ENCODE measurements at places on chromosomes 13 and 19. TPM values are rescaled to one million over a fixed set of nuclear protein-coding genes. Genes with fewer than 3 reads are reported as not detected.

Gene KL
- not detected for total RNA-seq

Gene TNFSF11
- under 0.01 TPM for total RNA-seq

Gene FOXO1
- total RNA-seq, result 12.2 TPM

Gene CCNE1
- 6.1 TPM for total RNA-seq

Gene GNG8
- not detected for total RNA-seq

Gene BEST2
- total RNA-seq, result not detected

Gene CEACAM6
- 41.6 TPM for total RNA-seq

Gene TNFSF13B
- total RNA-seq, result 0.79 TPM

Gene RBM42
- 33.4 TPM for total RNA-seq

Gene SPACA6
- 1.1 TPM for total RNA-seq

Gene CA11
- 2.4 TPM for total RNA-seq

Gene OR7A5
- total RNA-seq, result not detected

Gene ATP4A
- total RNA-seq, result not detected

Gene MAMSTR
- total RNA-seq, result 0.13 TPM

Gene CBLC
- 65.0 TPM for total RNA-seq

Gene SYNE4
- total RNA-seq, result 3.6 TPM

Gene TEX26
- total RNA-seq, result not detected

Gene HIF3A
- total RNA-seq, result 0.53 TPM

Gene IL11
- 1.3 TPM for total RNA-seq

Gene ZSCAN4
- total RNA-seq, result 0.13 TPM

Gene TMIGD2
- total RNA-seq, result not detected

Gene IZUMO2
- total RNA-seq, result not detected

Gene LRRC63
- total RNA-seq, result not detected
